Left ventricle myocardium superior (tissue), 1 donor: ENCODE measurements at places on chromosomes 2 and 18. TPM values are rescaled to one million over a fixed set of nuclear protein-coding genes. Genes with fewer than 3 reads are reported as not detected.

The ACKR3 gene
- 25.4 TPM for total RNA-seq

The ABCG8 gene
- total RNA-seq: not detected

The IL36G gene
- total RNA-seq: not detected

The MLPH gene
- 88.9 TPM for total RNA-seq

The NLRC4 gene
- total RNA-seq: 0.82 TPM

The ANTXR1 gene
- total RNA-seq: 28.9 TPM

The OSBPL1A gene
- 95.2 TPM for total RNA-seq

The NOSTRIN gene
- total RNA-seq: 11.5 TPM

The UGT1A8 gene
- total RNA-seq: not detected

The HTR2B gene
- total RNA-seq: 0.50 TPM
